Stimulated activated CD8-positive, alpha-beta memory T cell treated with anti-CD3 and anti-CD28 coated beads, Interleukin-7, amount 100 ng/mL, for 48 hours (primary cell): ENCODE measurements at places on chromosomes 4 and X.

DNA sequence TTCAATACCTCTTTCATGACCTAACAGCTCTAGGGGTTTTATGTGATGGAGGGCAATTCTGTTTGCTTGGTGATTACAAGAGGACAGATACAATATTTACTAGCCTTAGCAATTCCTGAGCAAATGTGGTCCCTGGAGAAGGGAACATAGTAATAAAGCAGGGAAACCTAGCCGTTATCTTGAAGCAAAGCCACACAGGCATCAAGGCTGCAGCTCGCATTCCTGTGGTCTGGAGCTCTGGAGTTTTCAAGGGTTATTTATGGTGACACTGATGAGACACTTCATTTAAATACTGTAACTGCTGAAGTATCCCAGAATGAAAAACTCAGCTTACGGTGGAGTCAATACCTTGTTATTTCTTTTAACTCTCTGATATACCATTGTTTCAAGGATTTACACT lies 66.8 kb downstream of the AFF2 start:
- DNase-seq: no peak

- DNase-seq: no peak
Measured at GRCh38 chr4:173211222-173211621, 42.6 kb downstream of the GALNT7 start.

DNA sequence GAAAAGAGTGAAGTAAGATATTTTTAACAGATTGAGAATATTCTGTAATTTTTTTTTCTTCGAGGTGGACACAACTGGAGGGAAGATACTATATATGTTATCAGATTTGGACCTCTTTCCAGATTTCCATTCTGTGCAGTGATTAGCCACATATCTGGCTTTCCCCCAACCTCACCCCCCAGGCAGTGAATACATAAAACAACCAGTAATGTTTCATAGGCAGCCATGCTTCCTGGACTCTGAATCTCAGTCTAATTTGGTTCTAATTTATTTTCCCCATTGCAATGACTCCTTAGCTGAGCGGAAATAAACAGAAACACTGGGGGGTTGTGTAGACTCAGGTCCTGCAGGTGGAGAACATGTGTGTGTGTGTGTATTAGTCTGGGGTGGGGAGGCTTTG lies 226.5 kb downstream of the FBXW7 start:
- DNase-seq: no peak

GRCh38 chr4:63459329-63459728 lies 949.9 kb downstream of the TECRL start:
- no peak for DNase-seq

DNA sequence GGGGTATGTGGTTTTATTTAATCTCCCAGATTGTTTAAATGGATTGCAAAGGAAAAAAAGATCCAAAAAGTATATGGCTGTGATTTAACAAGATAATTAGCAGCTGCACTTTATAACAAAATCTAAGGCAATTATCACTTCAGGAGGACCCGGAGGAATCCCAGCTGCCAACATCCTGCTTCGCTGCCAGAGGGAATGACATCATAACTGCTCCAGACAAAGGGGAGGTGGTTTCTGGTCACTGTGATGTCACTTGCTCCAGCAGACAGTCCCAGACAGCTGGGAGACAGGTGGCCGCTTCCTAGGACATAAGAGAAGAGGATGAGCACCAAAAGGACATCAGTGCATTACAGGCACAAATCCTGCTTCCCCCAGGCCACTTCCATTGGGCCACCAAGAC lies 371.0 kb downstream of the BCOR start:
- DNase-seq: no peak

- no peak for DNase-seq
Measured at GRCh38 chr4:104420766-104421165, 73.9 kb downstream of the CXXC4 start.
